ENCODE measurements at places on chromosomes 4 and X.
A peak's percentile ranks its signal among the peaks of the same experiment; 100 is the strongest.

DNA sequence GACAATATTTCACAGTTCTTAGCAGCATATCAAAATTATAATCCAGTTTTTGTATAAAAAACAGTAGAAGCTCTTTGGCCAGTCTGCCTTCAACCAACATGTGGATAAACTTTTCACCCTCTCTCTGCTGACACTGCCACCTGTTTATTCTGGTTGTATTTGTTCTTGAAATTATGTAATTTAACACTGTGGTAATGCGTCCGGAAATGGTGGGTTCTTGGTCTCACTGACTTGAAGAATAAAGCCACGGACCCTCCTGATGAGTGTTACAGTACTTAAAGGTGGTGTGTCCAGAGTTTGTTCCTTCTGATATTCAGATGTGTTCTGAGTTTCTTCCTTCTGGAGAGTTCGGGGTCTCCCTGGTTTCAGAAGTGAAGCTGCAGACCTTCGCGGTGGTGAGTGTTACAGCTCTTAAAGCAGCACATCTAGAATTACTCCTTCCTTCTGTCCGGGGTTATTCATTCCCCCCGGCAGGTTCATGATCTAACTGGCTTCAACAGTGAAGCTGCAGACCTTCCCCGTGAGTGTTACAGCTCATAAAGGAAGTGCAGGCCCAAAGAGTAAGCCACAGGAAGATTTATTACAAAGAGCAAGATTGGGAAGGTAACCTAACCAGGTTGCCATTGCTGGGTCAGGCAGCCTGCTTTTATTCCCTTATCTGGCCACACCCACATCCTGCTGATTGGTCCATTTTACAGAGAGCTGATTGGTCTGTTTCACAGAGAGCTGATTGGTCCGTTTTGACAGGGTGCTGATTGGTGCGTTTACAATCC, 15.7 kb downstream of the FAM184B start:
- peak; percentile 56 for DNase-seq

GRCh38 chr4:5893004-5893580, at the start of gene CRMP1:
Gene CRMP1, minus strand, starts transcription at chr4:5893086. Its CDS starts 117 bp downstream, at chr4:5892969.
- peak; percentile 57 for DNase-seq

DNA sequence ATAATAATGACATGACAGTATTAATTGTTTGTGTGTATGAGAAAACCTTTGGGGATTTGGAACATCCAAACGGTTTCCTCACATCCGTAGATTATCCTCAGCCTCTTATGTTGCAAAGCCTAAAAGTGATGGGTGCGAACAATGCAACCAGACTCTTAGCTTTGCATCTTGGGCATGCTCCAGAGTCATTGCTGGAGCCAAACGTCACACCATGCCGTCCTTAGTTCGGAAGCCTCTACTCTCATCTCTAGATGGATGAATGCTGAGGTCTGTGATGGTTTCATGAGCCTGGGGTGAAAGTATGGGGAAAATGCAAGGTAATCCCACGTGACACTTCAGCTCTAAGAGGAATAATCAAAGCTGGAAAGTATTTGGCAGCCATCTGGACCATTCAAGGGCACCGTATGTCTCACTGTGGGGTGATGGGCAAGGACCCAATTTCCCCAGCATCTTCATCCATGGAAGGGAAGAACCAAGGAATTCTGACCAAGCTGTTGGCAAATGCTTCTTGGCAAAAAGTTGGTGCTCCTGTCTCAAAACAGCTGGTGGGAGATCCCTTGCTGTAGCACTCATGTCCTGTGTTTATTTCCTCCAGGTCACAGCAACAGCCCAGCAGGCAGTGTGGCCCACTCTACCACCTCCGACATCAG, 6.3 kb upstream of the RTL5 start:
- DNase-seq = no peak

DNA sequence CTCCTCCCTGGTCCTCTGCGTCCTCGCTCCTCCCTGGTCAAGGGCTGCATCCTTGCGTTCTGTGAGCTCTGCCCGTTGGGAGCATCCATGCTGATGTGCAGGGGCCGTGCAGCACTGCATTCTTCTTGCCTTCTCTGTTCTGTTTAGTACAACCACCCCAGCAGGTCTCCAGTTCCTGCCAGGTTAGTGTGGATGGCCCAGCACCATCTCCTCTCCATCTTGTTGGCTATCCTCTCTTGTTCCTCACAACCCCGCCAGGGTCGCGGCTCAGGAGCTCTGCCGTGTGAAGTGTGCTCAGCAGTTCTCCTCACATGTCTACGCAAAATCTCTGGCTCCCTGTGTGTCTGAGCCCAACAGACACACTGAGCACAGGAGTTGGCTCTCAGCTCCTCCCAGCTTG, 10.4 kb upstream of the MAEA start:
- DNase-seq = no peak

GRCh38 chr4:144748814-144749555, 103.0 kb downstream of the HHIP start:
- no peak for DNase-seq

DNA sequence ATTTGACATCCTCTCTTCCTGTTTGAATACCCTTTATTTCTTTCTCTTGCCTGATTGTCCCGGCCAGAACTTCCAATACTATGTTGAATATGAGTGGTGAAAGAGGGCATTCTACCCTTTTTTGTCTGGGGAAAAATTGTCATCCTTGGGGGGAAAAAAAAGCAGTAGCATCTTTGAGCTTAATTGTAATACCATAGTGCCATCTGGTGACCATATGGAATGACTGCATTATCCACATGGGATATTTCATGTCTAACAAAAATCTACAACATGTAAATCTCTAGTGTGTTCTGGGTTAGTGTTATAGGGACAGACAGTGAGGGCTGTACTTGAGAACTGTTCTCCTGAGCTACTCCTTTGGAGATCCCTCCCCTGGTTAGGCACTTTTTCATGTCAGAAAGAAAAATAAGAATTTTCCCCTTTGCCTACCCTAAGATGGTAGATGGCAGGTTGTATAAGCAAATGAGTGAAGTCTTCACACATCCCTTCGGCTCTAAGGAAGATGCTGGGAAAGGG, 26.0 kb downstream of the CAPN6 start:
- DNase-seq = peak; percentile 30

GRCh38 chrX:26873736-26874135, 589.4 kb downstream of the PPP4R3C start:
- DNase-seq = no peak

DNA sequence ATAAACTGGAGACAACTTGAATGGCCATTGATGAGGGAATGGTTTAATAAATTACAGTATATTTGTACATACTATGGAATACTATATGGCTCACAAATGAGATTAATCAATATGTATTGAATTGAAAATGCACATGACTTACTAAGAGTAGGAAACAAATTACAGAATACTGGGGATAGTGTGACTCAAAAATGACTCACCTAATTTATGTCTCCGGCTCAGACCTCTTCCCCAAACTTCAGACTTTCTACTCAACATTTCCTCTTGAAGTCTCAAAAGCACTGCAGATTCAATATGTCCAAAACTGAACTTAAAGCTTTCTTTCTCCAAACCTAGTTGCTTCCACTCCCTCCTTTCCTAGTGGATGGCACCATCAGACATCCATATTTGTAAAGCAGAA, 28.8 kb upstream of the GRIA3 start:
- no peak for DNase-seq

DNA sequence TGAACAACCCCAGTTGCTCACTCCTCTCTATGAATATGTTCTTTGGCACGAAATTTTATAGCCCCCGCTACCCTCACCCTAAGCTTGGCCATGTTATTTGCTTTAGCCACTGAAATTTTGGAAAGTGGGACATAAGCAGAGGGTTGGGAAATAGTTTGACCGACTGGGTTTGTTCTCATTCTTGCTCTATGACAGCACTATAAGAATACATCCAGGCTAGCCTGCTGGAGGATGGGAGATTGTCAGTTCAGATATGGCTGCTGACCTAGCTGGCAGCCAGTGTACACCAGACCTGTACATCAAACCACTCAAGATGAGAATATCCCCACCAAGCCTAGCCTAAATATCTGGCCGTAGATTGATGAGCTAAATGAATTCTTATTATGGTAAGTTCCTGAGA, 298.1 kb downstream of the PDGFC start:
- DNase-seq = no peak

DNA sequence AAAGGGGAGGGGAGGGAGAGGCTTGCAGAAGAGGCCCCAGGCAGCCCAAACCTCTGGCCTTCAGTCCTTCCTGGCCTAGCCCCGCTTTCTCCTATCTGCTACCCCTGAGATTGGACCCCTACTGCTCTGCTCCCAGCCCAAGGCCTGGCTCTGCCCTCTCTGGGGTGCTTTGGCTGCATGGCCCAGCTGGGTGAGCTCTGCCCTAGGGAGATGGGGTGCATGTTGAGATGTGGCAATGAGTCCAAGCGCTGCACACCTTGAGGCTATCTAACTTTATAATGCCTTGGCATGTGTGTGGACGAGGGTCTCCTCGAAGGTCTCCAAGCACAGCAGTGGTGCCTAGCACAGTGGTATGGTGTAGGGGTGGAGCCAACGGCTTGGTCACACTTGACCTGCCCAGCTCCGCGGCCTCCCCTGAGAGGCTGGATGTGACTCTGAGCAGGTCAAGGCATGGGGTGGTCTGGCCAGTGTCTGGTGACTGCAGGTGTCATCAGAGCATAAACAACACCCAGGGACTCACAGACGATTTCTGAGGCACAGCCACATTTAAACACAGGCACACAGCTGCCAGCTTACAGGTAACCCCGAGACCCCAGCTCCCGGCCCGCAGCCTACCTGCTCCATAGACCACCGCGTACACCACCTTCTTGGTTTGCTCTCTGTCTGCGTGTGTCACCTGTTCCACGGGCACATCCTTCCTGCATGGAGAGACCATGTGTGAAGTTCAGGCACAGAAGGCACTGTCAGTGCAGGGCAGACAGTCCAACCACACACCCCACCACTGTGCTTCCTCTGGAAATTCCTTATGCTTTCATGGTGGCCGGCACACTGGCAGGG, 36.3 kb downstream of the NAT8L start:
- DNase-seq = no peak

DNA sequence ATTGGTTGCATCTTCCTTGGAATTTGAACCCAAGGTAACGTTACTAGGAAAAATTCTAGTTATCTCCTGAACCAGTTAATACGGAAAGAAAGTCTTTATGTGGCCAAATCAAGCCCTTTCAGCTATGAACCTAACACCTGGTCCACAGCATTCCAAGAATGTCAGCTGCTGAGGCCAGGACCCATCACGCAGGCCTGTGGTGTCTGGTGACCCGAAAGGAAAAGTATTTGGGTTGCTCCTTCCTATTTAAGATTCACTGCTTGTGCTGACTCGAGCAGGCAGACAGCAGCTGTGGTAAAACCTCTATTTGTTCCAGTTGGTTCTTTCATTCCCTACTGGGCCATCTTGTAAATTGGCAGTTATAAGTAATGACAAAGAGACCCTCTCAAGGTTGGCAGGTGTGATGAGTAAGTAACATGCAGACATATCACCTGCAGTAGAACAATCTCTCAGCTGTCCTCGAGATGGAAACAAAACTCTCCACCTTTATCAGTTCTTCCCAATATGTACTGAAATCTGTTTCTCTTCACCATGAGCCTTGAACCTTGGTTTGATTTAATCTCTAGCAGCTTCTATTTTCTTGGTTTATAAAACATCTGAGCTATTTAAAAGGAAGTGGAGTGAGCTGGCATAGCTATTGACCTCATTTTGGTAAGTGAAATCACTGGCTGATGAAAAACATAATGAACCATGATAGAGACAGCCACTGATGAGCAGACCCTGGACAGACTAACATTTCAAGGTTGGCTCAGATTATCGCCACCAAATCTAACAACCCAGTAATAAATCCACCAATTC, 182.1 kb upstream of the SMIM31 start:
- no peak for DNase-seq

DNA sequence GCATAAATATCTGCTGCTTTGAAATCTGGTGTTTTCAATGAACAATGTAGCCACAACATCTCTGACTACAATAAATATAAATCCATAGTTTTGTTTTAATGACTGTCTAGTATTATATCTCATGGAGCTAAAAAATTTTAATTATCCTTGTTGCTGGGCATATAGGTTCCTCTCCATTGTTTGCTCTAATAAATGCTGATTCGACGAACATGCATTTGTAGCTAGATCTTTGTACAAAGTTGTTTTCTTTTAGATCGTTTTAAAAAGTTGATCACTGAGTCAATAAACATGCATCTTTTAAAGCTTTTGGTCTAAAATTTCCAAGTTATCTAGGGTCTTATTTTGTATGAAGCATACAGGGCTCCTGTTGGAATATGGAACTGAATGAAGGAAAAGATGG, 130.5 kb upstream of the GPR101 start:
- no peak for DNase-seq
